ENCODE measurements at places on chromosomes 7 and 10. TPM values are rescaled to one million over a fixed set of nuclear protein-coding genes. Genes with fewer than 3 reads are reported as not detected.
A peak's percentile ranks its signal among the peaks of the same experiment; 100 is the strongest.

DNA sequence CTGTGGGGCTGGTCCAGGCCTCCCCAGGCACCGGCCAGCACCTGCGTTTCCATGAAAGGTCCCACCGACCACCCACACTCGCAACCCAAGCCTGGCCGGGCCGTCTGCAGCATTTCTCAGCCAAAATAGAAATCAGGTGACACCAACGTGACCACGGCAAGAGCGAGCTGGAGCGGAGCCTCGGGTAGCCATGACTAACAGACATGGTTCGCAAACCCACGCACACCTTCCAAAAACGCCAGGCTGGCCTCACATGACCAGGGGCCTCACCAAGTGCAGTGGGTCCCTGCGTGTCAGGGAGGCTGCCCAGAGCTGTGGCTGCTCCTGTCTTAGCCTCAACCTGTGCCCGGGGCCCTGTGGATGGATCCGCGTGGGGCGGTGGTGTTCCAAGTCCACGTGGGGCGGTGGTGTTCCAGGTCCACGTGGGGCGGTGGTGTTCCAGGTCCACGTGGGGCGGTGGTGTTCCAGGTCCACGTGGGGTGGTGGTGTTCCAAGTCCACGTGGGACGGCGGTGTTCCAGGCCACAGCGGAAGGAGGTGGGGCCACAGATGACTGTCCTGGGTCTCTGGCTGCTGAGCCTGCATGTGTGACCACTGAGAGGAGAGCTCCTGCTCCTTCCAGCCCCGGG, 64.4 kb upstream of the ADGRA1 start:
- H3K4me3 ChIP-seq = no peak overlapping the region
- DNase-seq = no peak
- H3K27me3 ChIP-seq = no peaks in the 10 kb centered on the region
- no peaks in the 10 kb centered on the region for H3K36me3 ChIP-seq

DNA sequence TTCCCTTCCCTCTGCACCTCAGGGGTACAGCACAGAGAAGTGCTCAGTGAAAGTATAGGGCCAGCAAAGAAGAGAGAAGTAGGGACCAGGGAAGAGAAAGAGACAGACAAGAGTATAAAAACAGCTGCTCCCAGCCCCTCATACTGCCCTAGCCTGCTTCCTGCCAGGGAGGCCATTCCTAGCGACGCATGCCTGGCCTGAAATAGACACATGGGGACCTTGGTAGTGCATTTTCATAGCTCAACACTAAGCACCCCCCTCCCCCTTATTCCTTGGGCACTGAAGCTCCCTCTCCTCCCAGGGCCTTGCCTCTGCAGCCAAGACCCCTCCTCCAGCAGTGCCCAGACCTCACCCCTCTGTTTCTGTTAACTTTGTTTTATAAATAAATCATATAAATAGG, 64.7 kb downstream of the ZMIZ1 start:
- no peak overlapping the region for H3K4me3 ChIP-seq
- no peak for DNase-seq
- no peaks in the 10 kb centered on the region for H3K27me3 ChIP-seq
- H3K4me1 ChIP-seq = no peaks in the 10 kb centered on the region
- H3K36me3 ChIP-seq = no peaks in the 10 kb centered on the region

DNA sequence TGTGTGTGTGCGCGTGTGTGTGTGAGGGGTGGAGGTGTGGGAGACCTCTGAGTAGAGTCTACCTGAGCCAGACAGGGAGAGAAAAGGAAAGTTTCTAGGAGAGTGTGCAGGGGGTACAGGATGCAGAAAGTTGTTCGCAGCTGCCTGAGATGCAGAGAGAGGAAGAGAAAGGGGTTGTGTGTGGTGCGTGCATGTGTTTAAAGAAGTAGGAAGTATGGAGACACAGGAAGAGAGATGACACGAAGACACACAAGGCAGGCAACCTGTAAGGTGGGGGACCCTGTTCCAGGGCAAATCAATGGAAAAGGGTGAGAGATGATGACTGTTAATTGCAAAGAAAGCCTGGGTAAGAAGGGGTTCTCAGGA, 52.2 kb downstream of the C10orf105 start:
- H3K27me3 ChIP-seq = no peaks in the 10 kb centered on the region
- H3K4me3 ChIP-seq = no peak overlapping the region
- no peak overlapping the region for H3K27ac ChIP-seq
- H3K36me3 ChIP-seq = no peaks in the 10 kb centered on the region
- H3K4me1 ChIP-seq = peaks cover 6% of the 10 kb centered on the region

DNA sequence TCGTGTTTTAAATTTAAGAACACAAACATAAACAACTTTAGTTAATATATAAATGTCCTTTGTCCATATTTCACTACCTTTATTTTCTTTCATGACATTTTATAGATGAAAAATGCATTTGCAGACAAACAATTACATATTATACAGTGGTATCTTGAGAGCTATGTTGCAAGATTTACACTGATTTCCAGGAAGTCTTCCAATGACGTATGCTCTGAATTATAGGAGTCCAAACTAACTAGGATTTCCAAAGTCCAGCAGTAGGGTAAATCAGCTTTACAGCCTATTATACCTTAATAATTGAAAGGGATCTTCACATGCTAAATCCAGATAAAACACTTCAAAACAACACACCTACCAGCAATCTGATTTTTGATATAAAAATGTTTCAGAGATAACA, 69.4 kb downstream of the HYCC1 start:
- peaks cover 4% of the 10 kb centered on the region for H3K4me1 ChIP-seq
- no peak overlapping the region for H3K4me3 ChIP-seq
- H3K27me3 ChIP-seq = no peaks in the 10 kb centered on the region
- peak; percentile 78 for DNase-seq
- no peak overlapping the region for H3K27ac ChIP-seq

- no peak for DNase-seq
- no peaks in the 10 kb centered on the region for H3K27me3 ChIP-seq
- no peak overlapping the region for H3K4me3 ChIP-seq
- peak overlapping the region; percentile 50 for H3K27ac ChIP-seq
- H3K4me1 ChIP-seq = peaks cover 9% of the 10 kb centered on the region
Measured at GRCh38 chr7:44074349-44074695, 8.0 kb downstream of the POLM start.

- H3K27ac ChIP-seq = no peak overlapping the region
- H3K4me1 ChIP-seq = no peaks in the 10 kb centered on the region
- DNase-seq = no peak
- H3K36me3 ChIP-seq = no peaks in the 10 kb centered on the region
- H3K4me3 ChIP-seq = no peak overlapping the region
Measured at GRCh38 chr7:1819259-1819841, 149.3 kb downstream of the ELFN1 start.

HIPK2 gene
- polyA plus RNA-seq = 11.4 TPM

CEP55 gene
- polyA plus RNA-seq = 1.1 TPM

ITGA8 gene
- 0.81 TPM for polyA plus RNA-seq

COL28A1 gene
- polyA plus RNA-seq = 3.1 TPM
